Epithelial cell of esophagus (primary cell): ENCODE measurements at places on chromosomes 16 and 17.
A peak's percentile ranks its signal among the peaks of the same experiment; 100 is the strongest.

- DNase-seq: no peak
Observed at GRCh38 chr17:28473542-28473941, at the start of gene SLC13A2. TSS of gene SLC13A2 (plus strand) at chr17:28473644. CDS start at chr17:28473713, 69 bp downstream.

GRCh38 chr17:2804912-2805311, 8.7 kb downstream of the RAP1GAP2 start:
- peak; percentile 70 for DNase-seq

- no peak for DNase-seq
Observed at GRCh38 chr17:43410557-43411368, 12.0 kb downstream of the ARL4D start.

- DNase-seq: no peak
Observed at GRCh38 chr16:9302072-9302471, 210.6 kb downstream of the HAPSTR1 start.

DNA sequence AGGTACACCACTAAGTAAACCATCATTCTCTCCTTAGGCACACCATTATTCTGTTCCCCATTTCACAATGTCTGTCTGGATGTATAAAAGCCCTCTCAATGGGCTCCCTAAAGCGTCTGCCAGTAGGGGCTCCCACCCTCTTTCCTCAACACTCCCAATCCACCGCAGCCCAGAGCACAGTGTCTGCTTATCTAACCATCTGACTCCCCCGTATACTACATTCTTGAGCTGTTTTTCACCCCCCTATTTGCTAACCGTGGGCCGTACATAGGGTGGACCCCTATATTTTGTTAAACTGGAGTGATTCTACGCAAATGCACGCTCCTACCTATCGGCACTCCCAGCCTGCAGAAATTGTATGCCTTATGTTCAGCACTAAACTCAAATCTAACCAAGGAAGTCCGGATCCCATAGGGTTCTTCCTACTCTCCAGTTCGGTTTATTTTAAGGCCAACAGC, 685 bp upstream of the PSMD3 start:
- DNase-seq: peak; percentile 35

GRCh38 chr17:79833110-79833450, 6.2 kb downstream of the CBX4 start:
- no peak for DNase-seq

DNA sequence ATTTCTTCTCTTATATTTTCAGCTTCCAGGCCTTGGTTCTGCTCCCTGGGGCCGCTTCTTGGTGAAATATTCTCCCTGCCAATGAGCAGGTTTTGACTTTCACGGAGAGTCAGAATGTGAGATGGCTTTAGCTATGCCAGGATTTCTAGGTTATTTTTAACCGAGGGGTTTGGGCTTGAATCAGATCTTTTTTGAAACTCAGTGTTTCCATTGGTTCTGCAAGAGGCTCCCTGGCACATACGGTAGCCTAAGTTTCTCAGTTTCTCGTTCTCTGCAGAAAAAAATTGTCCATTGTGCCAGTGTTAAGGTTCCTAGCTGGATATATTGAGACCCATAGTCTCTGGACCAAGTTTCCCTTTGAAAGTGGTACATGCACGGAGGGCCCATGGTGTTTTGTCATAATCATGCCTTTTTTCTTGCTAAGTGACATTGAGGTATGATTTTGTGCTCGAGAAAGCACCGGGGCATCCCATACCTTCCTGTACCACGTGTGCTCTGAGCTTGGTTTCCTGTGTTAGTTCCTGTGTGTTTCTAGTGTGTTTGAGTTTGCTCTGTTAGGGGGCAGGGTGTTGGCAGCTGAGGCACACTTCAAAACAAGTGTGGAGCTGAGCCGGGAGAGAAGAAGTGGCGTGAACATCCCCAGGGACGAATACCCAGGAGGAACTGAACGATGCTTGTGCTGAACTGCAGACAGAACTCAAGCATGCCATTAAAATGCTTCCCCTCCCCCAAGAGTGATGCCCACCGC, 127.2 kb downstream of the HS3ST3B1 start:
- no peak for DNase-seq

DNA sequence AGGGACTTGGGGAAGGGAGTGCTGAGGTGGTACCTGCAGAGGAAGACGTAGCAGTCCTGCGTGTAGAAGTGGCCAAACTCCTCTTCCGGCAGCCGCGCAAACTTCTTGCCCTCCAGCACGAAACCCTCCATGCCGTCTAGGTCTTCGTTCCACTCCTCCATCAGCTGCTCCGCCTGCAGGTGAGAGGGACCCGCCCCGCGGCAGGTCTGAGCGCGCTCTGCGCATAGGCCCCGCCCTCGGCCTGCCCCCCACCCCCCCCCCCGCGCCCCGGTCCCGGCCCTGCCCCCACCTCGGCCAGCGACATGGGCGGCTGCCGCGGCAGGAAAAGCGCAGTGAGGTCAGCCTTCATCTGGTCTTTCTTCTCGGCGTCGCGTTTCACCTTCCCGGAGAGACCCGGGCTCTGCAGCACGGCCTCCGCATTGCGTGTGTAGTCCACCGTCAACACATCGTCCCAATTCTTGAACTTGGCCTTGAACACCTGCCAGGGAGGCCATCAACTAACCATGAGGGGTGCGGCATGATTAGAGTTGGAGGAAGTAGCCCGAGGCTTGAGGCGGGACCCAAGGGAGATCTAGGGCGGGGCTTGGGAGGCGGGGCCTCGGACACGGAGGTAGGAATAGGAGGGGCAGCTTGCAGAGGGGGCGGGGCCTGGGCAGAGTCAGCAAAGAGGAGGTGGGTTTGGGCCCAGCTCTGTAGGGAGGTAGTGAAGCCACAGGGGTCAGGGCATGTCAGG, 11.5 kb downstream of the FLII start:
- peak; percentile 94 for DNase-seq

DNA sequence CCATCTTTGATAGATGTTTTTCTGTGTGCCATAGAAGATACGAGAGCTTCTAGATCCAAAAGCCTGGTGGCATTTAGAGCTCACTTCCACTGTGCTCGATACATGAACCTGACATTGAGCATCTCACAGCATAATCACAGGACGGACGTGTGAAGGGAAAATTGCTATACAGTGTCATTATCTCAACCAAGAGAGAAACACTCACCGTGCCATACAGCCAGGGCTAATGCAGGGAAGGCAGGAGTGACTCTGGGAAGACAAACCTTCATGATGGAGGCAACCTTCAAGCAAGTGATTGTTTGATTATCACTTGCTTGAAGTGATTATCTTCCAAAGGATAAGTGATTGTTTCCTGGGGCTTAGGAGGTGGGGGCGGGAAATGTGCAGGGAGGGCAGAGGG, 218.2 kb upstream of the HSBP1 start:
- no peak for DNase-seq

- peak; percentile 27 for DNase-seq
Observed at GRCh38 chr17:78589885-78590284, 12.7 kb upstream of the DNAH17 start.

DNA sequence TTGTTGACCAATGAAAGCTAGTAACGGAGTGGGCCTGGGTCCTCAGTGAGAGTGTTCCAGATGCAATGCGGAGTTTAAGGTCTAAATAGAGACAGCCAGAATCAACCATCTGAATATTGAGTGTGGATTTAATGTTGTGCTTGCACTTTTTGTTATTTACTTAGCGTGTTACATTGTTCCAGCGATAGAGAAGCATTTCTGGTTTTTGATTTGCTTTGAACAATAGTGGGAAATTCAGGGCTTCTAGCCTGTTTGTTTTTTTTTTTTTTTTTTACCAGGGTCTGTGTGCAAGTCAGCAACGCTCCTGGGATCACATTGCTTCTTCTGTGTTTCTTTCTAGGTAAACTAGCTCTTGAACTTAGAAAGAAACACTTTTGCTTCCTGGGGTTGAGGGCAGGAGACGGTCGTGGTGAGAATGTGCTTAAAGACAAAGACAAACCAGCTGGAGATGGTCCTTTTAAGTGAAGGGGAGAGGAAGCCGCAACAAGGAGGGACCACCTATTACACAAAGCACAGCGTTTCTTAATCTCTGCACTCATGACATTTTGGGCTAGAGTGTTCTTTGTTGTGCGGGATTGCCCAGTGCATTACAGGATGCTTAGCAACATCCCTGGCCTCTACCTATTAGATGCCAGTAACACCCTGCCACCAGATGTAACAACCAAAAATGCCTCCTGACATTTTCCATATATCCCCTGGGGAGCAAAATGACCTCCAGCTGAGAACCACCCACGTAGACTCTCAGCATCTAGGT, 119.2 kb downstream of the MAP2K6 start:
- DNase-seq: no peak

- no peak for DNase-seq
Observed at GRCh38 chr16:52874042-52874441, 178.7 kb downstream of the CHD9NB start.

GRCh38 chr16:30637944-30638343, 12.8 kb upstream of the PRR14 start:
- DNase-seq: peak; percentile 72

- DNase-seq: peak; percentile 69
Observed at GRCh38 chr17:909642-910323, 69.8 kb downstream of the NXN start.

- DNase-seq: no peak
Observed at GRCh38 chr17:82615084-82616020, 32.9 kb downstream of the WDR45B start.

GRCh38 chr17:17077861-17078732, 35.8 kb downstream of the MPRIP start:
- DNase-seq: peak; percentile 67

- no peak for DNase-seq
Observed at GRCh38 chr17:60352569-60352968, 39.4 kb downstream of the USP32 start.

GRCh38 chr16:49599704-49600103, 226.1 kb downstream of the C16orf78 start:
- DNase-seq: no peak
